HAP-1 (cell line): ENCODE measurements at places on chromosomes 2 and 18.

- DNase-seq, result no peak
These were observed 15.2 kb downstream of the LRATD1 start for GRCh38 chr2:14647714-14648113.

DNA sequence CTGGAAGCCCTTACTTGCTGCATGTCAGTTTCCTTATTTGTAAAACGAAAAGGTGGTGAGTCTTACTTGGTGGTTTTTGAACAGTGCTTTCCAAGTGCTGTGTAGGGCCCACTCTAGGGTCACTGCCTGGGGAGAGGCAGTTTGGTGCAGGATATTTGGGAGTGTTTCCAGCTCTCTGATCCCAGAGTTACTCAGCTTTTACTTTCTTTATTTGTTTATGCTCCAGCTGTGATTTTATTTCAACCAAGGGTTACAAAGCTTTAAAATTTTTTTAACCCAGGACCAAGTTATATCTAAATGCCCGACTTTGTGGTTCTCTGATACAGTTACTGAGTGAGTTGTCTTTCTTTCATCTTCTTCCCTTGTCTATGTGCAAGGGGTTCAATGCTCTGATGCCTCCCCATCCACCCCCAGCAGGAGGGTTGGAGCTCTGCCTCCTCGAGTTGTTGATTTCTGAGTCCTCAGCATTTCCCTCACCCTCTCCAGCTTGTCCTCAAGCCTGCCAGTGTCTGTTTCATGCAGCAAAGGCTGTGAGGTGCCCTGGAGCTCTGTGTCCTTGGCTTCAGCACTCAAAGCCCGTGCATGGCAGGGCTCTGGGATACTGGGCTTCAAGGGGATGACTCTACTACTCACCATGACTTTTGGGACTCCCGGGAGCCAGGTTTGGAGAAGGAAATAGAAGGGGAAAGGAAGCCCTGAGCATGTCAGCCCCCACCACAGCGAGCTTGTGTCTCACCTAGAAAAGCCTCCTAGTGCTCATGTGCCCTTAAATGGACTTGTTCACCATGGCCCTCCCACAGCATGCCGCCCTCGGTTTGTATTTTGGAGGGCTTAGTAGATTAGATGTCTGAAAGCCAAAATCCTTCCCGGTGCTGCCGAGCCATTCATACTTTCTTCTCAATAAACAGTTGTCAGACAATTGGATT, 236.8 kb downstream of the SETBP1 start:
- DNase-seq, result no peak

GRCh38 chr2:8882094-8882493, 44.7 kb upstream of the KIDINS220 start:
- no peak for DNase-seq

DNA sequence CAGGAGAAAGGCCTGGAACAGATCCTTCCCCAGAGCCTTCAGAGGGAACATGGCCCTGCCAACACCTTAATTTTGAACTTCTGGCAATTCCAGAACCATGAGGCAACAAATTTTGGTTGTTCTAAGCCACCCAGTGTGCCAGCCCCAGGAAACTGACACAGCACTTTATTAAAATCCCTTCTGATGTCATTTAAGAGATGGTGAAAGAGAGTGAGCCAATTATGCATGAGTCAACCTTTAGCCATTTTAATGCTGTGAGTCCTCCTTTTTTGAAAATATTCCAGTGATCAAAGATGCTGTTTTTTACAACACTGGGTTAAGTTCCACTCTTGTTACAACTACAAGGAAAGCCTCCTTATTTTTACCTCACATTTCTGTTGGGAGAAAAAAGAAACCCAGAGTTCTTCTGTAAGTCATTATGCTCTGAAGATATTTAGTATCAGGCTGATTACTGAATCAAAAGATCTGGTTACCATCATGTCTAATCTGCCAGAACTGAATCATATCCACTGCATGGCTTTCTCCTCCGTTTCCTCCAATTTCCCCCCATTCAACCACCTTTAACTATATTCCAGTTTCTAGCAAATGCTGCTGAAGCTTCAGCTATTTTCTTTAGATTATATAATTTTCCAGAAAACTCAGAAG, 235.4 kb downstream of the TXNL1 start:
- DNase-seq, result no peak

GRCh38 chr2:202418511-202418910, 42.4 kb downstream of the BMPR2 start:
- no peak for DNase-seq

GRCh38 chr18:50788284-50788683, 31.5 kb downstream of the MRO start:
- no peak for DNase-seq

GRCh38 chr2:220531216-220531615, 903.8 kb downstream of the SLC4A3 start:
- DNase-seq, result no peak

DNA sequence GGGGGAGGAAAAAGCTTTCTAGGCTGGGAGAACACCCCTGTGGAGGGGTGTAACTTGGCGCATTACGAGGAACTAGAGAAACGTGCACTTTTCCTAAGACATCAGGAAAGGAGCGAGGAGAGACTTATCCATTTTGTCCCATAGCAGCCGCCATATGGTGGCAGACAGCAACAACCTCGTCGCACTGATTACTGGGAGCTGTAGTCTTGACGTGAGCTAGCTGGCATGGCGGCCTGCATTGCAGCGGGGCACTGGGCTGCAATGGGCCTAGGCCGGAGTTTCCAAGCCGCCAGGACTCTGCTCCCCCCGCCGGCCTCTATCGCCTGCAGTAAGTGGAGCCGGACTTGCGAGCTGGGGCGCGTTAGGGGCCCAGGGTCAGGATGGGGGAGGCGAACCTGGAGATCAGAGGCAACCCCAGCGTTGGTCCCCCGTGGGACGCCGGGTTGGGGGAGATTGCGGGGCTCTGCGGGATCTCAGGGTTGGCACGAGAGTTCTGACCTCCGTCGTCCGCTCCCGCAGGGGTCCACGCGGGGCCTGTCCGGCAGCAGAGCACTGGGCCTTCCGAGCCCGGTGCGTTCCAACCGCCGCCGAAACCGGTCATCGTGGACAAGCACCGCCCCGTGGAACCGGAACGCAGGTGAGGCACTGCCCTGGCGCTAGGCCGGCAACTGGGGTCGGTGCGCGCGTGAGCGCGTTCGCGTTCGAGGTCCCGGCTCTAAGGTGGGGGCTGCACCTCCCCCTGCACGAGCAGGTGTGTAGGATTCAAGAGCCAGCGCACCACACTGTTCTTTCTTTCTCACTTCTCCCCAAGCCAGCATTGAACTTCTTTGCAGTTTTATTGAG, at the start of gene MRPL19:
MRPL19 (plus strand) TSS at position 201 of the 843 bp plus-strand sequence; CDS start at position 226, 25 bp downstream.
- DNase-seq, result peak; percentile 87

- no peak for DNase-seq
These were observed 317.3 kb downstream of the DCDC2C start for GRCh38 chr2:4020649-4021048.

- no peak for DNase-seq
These were observed 918 bp downstream of the EIF5B start for GRCh38 chr2:99338029-99338585.

DNA sequence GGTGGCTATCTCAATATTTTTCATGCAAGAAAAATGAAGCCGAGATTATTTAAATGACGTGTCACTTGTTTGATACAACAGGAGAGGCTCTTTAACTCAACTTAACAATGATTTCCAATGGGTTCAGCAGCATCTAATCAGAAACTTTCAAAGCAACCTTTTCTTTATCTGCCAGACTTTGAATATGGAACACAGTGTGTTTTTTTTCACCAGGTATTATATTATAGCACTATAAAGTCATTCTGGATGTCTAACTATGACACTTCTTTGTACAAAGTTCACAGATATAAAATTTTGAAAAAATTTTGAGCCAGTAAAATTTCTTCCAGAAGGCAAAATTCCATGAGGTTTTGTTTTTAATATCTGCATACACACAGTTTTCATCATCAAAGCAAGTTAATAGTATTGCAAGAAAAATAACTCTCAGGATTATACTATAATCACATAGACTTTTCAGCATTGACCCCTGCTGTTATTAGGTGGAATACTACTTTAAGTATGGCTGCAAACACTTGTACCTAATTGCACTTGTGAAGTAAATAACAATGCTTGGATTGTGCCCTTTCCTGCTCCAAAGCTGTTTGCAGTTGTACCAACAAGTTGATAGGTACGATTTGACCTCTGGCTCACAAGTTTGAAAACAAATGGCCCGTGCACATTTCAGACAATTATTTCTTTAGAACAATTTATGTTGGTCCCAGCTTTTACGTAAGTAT, 44.0 kb upstream of the DSG1 start:
- no peak for DNase-seq

GRCh38 chr2:218500501-218501060, 67.6 kb downstream of the USP37 start:
- DNase-seq, result no peak

DNA sequence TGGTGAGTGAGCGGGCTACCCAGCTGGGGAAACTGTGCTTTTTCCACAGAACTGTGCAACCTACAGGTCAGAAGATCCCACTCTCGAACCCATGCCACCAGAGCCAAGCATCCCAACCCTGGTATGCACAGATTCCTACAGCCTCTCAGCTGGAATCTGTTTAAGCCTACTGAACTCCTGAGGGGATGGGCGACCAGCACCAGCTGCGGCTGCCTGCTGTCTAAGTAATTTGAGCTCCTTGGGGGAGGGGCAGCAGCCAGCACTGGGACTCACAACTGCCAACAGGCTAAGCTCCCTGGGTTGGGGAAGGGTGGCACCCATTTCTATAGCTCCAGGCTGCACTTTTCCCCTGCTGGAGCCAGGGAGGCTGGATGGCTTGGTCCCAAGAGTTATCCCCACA, 11.8 kb downstream of the CYP27C1 start:
- peak; percentile 66 for DNase-seq
